Tracheal epithelial cell (primary cell): ENCODE measurements at places on chromosomes 13 and 19. TPM values are rescaled to one million over a fixed set of nuclear protein-coding genes. Genes with fewer than 3 reads are reported as not detected.

GET3 gene
- 72.9 and 77.6 TPM in 2 replicates for total RNA-seq

SSC5D gene
- 0.24 TPM in 1 of 2 replicates, not detected in the other for total RNA-seq

SHISA2 gene
- 0.21 and 49.9 TPM in 2 replicates for total RNA-seq

ZNF763 gene
- 0.43 and 1.2 TPM in 2 replicates for total RNA-seq

SERPINE3 gene
- not detected in 2 replicates for total RNA-seq

FRY gene
- total RNA-seq: 0.21 and 0.48 TPM in 2 replicates

PSG1 gene
- under 0.01 TPM in 1 of 2 replicates, not detected in the other for total RNA-seq

KANK3 gene
- 1.1 and 1.4 TPM in 2 replicates for total RNA-seq

FPR3 gene
- total RNA-seq: not detected in 2 replicates

FGF14 gene
- under 0.01 TPM in 1 of 2 replicates, not detected in the other for total RNA-seq

CLEC17A gene
- not detected in 2 replicates for total RNA-seq

CEACAM19 gene
- 1.2 and 1.7 TPM in 2 replicates for total RNA-seq

CKM gene
- total RNA-seq: not detected in 2 replicates

IL4I1 gene
- total RNA-seq: 0.21 and 4.8 TPM in 2 replicates

TYROBP gene
- not detected in 2 replicates for total RNA-seq

SIRT6 gene
- 9.0 and 28.0 TPM in 2 replicates for total RNA-seq

PEG3 gene
- 0.43 and 0.48 TPM in 2 replicates for total RNA-seq

RAB4B gene
- total RNA-seq: 5.3 and 8.0 TPM in 2 replicates

ZNF582 gene
- total RNA-seq: 1.4 and 7.2 TPM in 2 replicates

DENND1C gene
- under 0.01 TPM in 1 of 2 replicates, not detected in the other for total RNA-seq

BST2 gene
- total RNA-seq: 8.7 and 26.3 TPM in 2 replicates

TDRD12 gene
- 0.96 and 5.3 TPM in 2 replicates for total RNA-seq

SLC25A41 gene
- 0.21 and 0.24 TPM in 2 replicates for total RNA-seq

CEACAM4 gene
- not detected in 2 replicates for total RNA-seq

ARHGAP45 gene
- 5.1 and 16.9 TPM in 2 replicates for total RNA-seq

KRTDAP gene
- total RNA-seq: 3.1 TPM in 1 of 2 replicates, not detected in the other

ZNF285 gene
- total RNA-seq: 2.3 and 3.9 TPM in 2 replicates

RNF17 gene
- not detected in 2 replicates for total RNA-seq

TUBA3C gene
- not detected in 2 replicates for total RNA-seq

YJEFN3 gene
- total RNA-seq: 0.64 and 0.72 TPM in 2 replicates

TEX101 gene
- not detected in 2 replicates for total RNA-seq

SMIM44 gene
- 0.72 TPM in 1 of 2 replicates, not detected in the other for total RNA-seq

HSPB6 gene
- total RNA-seq: 0.43 TPM in 1 of 2 replicates, not detected in the other

SERTM1 gene
- total RNA-seq: not detected in 2 replicates

ABHD17A gene
- 68.6 and 68.9 TPM in 2 replicates for total RNA-seq

NTF4 gene
- total RNA-seq: 3.4 and 8.0 TPM in 2 replicates

NLRP11 gene
- not detected in 2 replicates for total RNA-seq

MICU2 gene
- total RNA-seq: 59.5 and 67.5 TPM in 2 replicates

ANGPTL4 gene
- 6.0 and 41.4 TPM in 2 replicates for total RNA-seq

CBLC gene
- 132 and 185 TPM in 2 replicates for total RNA-seq

SLC1A5 gene
- total RNA-seq: 172 and 449 TPM in 2 replicates
